ENCODE measurements at places on chromosomes 5 and 9.

- no peak for DNase-seq
Measured at GRCh38 chr9:114034196-114034595, 43.9 kb downstream of the AMBP start.

- DNase-seq: no peak
Measured at GRCh38 chr9:33265211-33265865, 489 bp downstream of the CHMP5 start.

- no peak for DNase-seq
Measured at GRCh38 chr5:76389513-76390154, 13.5 kb upstream of the IQGAP2 start.

GRCh38 chr5:55072666-55073065, 29.8 kb upstream of the GZMA start:
- no peak for DNase-seq

GRCh38 chr9:117084221-117084620, 330.6 kb downstream of the ASTN2 start:
- DNase-seq: no peak

DNA sequence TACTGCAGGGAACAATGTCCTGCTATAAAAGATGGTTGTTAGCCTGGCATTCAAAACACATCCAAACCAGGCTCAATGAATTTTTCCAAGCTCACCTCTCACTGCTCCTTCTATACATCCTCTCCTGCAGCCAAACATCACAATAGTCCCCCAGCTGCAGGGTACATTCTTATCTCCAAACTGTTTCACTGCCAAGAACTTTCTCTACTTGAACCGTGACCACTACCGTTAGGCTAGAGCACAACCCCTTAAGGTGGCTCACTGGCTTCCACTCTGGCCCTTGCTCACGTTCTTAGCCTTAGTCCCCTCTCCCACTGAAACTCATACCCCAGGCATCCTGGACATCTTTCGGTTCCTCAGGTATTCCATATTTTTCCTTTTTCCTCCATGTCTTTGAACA, 29.0 kb upstream of the ANXA6 start:
- DNase-seq: no peak

GRCh38 chr5:135827965-135828781, 6.3 kb upstream of the SLC25A48 start:
- no peak for DNase-seq
